ENCODE measurements at places on chromosomes 2 and 18.

- no peak for DNase-seq
Observed at GRCh38 chr2:55165626-55166025, 66.5 kb downstream of the CLHC1 start.

- no peak for DNase-seq
Observed at GRCh38 chr2:150088538-150088937, 398.9 kb downstream of the RND3 start.

- DNase-seq: no peak
Observed at GRCh38 chr2:216689397-216689796, 6.0 kb downstream of the IGFBP5 start.

DNA sequence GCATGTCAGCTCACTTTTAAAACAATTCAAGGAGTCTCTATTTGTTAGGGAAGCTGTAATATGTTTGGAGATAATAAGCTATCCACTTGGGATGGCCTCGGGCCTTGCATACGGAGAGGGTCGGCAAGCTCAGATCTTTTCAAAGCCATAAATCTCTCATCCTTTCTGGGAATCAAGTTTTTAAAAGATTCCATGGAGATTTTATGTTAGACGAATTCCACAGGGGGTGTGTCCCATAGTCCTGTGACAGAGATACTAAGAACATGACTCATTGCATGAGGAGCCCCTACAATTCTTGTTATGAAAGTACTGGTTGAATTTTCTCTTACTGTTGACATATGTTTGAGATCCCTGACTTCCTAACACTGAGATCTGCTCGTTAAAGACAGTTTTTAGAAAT is 108.7 kb downstream of the FEZ2 start:
- DNase-seq: no peak

- DNase-seq: peak; percentile 61
Observed at GRCh38 chr2:30266051-30266621, 34.8 kb downstream of the LBH start.

- no peak for DNase-seq
Observed at GRCh38 chr2:186485576-186485870, 537 bp upstream of the ZC3H15 start.

DNA sequence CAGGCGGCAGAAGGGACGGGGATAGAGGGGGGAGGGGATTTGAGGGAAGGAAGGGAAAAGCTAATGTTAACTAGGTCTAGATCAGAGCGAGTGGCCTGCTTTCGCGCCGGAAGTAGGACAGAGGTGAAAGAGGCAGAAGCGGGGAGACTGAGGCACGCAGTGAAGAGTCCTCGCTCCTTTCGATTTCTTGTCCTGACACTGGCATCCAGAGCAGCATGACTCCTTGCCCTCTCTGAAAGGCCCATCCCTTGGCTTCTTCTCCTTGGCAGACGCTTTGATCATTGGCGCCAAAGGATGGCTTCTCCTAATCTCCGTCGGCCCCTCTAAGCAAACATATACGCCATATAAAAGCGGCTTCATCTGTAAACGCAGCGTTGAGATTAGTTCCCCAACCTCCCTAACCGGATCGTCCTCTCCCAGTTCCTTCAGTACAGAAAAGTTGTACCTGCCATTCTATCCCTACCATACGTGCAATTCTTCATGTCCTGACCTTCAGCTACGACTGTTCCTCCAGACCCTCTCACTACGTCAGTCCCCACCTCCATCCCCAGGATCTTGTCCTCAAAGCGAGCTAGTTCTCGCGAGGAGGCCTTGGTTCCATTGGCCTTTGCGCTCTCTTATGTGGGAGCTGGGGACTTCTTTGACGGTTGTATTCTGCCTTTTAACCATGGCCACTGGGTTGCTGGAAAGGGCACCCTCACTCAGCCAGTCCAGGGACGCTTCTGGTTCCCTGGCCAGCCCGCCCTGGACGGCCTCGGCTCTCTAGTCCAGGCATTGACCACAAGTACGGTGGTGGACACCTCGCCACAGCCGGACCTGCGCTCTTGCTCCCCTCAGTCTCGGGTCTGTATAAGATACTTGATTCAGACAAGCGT is 857 bp upstream of the NEUROD1 start:
- DNase-seq: no peak

GRCh38 chr2:230773039-230773773 is 60.6 kb downstream of the CAB39 start:
- DNase-seq: no peak

DNA sequence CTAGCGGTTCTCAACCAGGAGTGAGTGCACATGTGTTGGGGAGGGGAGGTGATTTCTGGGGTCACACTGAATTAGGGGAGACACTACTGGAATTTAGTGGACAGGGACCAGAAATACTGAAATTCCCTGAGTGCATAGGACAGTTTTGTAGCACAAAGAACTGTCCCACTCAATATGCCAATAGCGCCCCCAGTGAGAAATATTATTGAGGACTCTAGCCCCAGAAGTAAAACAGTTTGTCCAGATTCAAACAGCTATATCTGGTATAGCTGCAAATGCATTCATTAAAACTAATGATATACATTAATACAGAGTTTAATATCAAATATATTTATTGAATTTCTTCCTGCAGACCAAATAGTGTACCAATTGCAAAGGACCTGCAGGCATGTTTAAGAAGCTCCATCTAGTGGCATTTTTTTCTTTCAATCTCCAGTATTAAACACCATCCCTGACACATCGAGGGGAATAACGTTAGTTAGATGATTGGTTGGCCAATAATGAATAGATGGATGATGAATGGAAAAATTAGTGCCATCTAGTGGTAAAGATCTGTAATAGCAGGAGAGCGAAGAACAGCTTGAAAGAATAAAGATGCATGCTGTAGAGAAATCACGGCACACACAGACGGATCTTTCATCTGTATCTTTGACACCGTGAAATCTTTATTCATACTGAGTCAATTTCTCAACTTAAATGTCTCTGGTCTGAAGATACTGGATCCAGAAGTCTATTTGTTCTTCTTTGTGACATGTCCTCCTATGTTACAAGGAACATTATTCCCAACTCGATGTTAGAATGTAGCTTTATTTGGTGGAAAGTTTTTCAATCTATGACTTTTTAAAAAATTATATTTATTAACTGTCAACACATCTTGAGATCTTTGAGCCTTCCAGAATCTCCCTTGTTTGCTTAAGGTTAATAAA is 62.5 kb downstream of the DHRS9 start:
- DNase-seq: no peak

DNA sequence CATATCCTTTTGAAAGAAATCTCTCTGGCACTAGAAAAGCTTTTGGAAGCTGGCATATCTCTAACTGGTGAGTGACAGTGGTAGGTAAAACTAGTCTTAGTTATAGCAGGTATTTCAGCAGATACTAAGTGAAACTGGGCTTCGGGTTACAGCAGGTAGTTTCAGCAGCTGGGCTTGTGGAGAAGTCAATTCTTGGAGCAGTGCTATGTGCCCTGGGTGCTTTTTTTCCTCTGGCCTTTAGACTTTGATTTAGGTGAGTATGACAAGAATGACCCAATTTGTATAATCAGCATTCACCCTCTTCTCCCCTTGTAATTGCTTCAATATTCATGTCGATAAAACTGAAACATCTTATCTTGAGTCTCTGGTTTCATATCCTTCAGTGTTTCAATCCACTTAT is 123.1 kb downstream of the KYNU start:
- DNase-seq: no peak

- no peak for DNase-seq
Observed at GRCh38 chr2:99960291-99960690, 182.1 kb downstream of the AFF3 start.

- DNase-seq: no peak
Observed at GRCh38 chr2:111157798-111158197, 37.1 kb downstream of the BCL2L11 start.

GRCh38 chr2:96537734-96538486 is 1.4 kb downstream of the ARID5A start:
- DNase-seq: peak; percentile 70

DNA sequence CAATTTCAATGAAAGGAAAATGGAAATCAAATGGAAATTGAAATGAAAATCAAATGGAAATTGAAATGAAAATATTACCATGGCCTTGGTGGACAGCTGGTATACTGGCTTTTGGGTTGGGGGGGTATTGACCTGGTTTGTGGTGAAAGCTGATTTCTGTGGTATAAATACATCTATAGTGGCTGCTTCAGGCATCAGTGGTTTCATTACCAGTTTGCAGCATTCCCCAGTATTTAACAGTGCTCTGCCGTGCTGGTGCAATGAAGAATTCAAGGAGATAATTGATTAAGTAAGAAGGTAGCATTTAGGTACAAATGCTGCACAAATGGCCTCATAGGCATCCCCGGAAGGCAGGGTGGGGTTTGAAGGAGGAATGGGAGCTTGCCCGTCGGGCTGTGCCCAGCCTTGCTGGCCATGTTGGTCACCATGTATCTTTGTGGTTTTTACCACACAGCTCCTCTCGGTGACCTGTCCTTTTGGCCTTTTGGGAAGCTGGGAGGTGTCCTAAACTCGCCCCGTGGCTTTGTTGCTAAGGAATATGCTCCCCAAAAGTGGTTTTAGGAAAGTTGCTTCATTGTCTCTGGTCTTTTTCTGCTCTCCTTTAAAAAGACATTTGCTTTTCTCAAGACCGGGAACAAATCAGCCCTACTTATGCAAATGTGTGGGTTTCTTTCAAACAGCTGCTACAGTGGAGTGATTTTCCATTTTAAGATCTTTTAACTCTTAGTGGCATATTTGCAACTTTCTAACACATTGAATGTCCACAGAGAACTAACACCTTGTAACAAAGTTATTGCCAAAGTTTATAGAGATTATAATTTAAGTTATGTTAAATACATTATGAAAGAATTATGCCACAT is 28.6 kb downstream of the SNTG2 start:
- DNase-seq: no peak

- no peak for DNase-seq
Observed at GRCh38 chr2:190841707-190842505, 38.7 kb upstream of the GLS start.

DNA sequence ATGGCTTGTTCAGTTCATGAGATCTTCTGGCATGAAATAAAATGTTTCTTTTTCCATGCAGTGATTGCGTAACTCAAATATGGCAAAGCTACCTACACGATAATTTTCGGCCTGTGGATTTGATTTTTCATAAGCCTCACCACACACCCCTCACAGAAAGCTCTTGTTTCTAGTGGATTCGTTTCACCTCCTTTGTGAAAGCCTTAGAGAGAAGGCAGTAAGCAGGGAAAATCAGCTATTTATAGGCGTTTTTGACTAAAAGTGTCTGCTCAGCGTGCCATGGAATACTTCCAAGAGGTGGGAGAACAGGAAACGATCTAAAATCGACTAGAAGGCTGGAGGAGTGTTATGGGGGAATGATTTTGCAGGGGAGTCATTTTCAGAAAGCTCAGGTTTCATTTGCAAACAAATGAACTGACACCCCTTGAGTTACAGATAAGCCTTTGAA is 417.9 kb downstream of the TGIF1 start:
- DNase-seq: no peak

DNA sequence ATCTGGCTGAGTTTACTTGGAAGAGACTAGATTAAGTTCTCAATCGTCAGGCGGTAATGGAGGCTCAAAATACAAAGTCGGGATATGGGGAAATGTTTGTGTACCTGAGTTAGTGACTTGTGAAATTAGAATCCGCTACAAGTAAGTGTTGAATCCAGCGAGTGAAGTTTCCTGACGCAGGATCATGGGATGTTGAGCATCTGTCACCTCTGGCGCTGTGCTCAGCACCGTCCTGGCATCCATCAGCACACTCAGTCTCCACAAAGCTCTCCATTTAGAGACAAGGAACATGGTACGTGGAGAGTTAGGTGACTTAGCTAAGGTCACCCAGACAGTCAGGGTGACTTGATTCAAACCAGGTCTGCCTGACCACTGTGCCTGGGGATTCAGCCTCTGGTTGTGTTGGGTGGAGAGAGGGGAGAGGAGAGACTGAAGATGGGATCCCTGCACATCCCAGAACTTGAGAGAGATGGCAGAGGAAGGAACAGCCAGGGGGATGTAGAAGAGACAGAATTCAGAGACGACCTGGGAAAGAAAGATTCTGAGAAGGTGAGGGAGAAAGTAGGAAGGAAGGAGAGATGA is 251.2 kb downstream of the ACKR3 start:
- DNase-seq: no peak

- no peak for DNase-seq
Observed at GRCh38 chr2:144683966-144684365, 164.0 kb upstream of the ZEB2 start.

GRCh38 chr2:40668425-40668824 is 216.5 kb upstream of the SLC8A1 start:
- no peak for DNase-seq

- no peak for DNase-seq
Observed at GRCh38 chr2:16288371-16289112, 348.2 kb downstream of the MYCN start.

GRCh38 chr2:188138313-188138712 is 153.4 kb upstream of the GULP1 start:
- no peak for DNase-seq

- no peak for DNase-seq
Observed at GRCh38 chr2:168992026-168992425, 39.1 kb downstream of the ABCB11 start.

GRCh38 chr2:205675861-205676516 is 6.3 kb upstream of the NRP2 start:
- no peak for DNase-seq

DNA sequence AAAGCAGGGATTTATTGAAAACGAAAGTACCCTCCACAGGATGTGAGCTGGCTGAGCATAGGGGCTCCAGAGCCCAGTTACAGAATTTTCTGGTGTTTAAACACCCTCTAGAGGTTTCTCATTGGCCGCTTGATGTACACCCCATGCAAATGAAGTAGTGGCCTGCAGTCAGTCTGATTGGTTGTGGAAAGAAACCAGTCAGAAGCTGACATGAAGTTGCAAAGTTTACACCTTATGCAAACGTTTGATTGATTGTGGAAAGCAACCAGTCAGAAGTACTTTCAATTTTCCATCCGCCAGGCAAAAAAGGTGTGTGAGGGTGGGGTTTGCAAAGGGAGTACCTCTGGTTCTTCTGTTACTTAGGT is 62.3 kb downstream of the VWA3B start:
- no peak for DNase-seq

DNA sequence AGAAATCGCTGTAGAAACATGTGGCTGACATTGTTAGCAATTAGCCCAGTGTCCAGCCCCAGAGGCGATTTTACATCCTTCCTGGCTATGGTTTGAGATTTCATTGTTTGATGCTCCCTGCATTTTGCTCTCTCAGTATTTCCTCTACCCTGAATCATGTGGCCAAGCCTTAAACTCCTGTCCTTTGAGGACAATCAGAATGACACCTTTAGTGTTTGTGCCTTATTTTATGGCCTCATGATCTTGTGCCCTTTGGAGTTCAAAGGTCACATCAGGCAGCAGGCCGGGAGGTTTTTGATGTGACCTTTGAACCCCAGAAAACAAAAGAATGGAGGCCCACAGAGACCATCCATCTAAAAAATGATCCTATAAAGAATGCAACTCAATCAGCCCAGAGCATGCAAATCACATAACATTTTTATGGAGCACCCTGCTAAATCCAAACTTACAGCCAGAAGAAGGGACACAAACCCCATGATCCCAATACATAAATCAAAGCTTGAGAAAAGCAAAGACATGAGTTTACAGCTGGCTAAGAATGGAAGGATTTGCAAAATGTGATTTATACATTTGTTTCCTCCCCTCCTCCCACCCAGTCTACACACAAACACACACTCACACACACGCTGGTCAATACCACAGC is 52.5 kb downstream of the FECH start:
- no peak for DNase-seq
